Left colon (tissue), 2 donors: ENCODE measurements at places on chromosomes 3 and 15. TPM values are rescaled to one million over a fixed set of nuclear protein-coding genes. Genes with fewer than 3 reads are reported as not detected.

CLDN18 gene
- total RNA-seq: not detected

TGM4 gene
- not detected for total RNA-seq

SPINK8 gene
- total RNA-seq: not detected

MTFMT gene
- 20.7 TPM for total RNA-seq

KNG1 gene
- 2.3 TPM for total RNA-seq

THRB gene
- 33.7 TPM for total RNA-seq

SEMA6D gene
- 34.4 TPM for total RNA-seq

GOLGA8J gene
- total RNA-seq: not detected

SGO1 gene
- total RNA-seq: 4.8 TPM

CHRFAM7A gene
- 2.0 TPM for total RNA-seq

LTK gene
- total RNA-seq: 12.0 TPM

LEKR1 gene
- 2.1 TPM for total RNA-seq

LRTM1 gene
- not detected for total RNA-seq

GOLGA6L4 gene
- total RNA-seq: 1.6 TPM

EPHA6 gene
- 3.7 TPM for total RNA-seq

ENTPD3 gene
- 2.4 TPM for total RNA-seq

TGM5 gene
- total RNA-seq: not detected

HYAL1 gene
- 6.9 TPM for total RNA-seq

GHSR gene
- total RNA-seq: not detected

CHST13 gene
- 1.8 TPM for total RNA-seq

CCDC54 gene
- total RNA-seq: not detected

CA12 gene
- 255 TPM for total RNA-seq

ZNF35 gene
- total RNA-seq: 7.1 TPM

FBXW12 gene
- not detected for total RNA-seq

FAM107A gene
- 10.2 TPM for total RNA-seq

ROPN1 gene
- 3.2 TPM for total RNA-seq

NTRK3 gene
- total RNA-seq: 0.55 TPM

CHRM5 gene
- total RNA-seq: not detected

ARGFX gene
- total RNA-seq: not detected

PTX3 gene
- 2.1 TPM for total RNA-seq

LYSMD2 gene
- total RNA-seq: 7.3 TPM

LDHAL6B gene
- not detected for total RNA-seq

ZNF501 gene
- 2.6 TPM for total RNA-seq

SV2B gene
- 0.40 TPM for total RNA-seq

CACNA2D3 gene
- 0.24 TPM for total RNA-seq

PIGB gene
- total RNA-seq: 15.9 TPM

COL6A6 gene
- not detected for total RNA-seq

SSR3 gene
- 114 TPM for total RNA-seq

SNAP23 gene
- 62.4 TPM for total RNA-seq
